ENCODE measurements at places on chromosomes 5 and 9.
A peak's percentile ranks its signal among the peaks of the same experiment; 100 is the strongest.

DNA sequence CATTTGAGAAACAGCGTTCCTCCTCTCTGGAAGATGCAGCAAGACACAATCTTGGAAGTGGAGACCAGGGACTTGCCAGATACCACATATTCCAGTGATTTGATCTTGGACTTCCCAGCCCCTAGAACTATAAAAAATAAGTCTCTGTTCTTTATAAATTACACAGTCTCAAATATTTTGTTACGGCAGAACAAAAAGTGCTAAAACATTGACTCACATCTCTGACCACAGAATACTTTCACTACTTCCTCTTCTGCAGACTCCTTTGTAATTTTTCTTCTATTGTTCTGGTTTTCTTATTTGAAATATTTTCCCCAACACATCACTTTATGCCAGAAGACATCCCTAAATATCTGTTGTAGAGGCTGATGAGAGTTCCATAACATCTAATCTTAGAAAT is 706.1 kb upstream of the CDH18 start:
- H3K4me1 ChIP-seq: no peaks in the 10 kb centered on the region
- no peak overlapping the region for H3K27ac ChIP-seq
- no peak for DNase-seq
- H3K27me3 ChIP-seq: no peaks in the 10 kb centered on the region
- H3K36me3 ChIP-seq: no peaks in the 10 kb centered on the region

DNA sequence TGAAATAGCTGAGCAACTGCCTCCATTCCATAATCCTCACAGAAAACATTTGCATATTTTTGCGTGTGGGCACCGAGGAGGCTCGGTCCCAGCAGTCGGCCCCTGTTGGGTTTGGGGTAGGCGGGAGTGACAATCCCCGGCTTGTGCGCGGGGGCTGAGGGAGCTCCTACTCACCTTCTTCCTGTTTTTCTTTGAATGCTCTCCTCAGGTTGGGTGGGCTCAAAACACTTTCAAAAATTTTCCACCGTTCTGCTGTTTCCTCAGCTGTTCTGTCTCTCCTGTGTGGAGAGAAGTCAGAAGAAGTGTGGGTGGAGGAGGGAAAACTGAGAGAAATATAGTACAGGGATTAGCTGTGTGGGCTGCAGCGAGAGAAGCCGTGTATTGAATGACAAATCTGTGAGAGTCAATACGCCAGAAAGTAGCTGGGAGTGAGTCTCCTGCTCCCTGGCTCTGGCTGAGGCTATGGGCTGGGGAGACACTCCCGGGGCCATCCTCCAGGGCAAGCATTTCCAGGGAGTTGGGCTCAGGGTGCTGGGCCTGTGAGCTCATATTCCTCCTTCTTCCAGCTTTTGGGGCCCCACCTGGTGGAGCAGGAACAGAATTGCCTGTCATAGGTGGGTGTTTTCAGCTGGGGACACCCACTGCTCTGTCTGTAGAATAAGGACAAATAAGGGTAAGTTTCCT is 84.7 kb downstream of the CMYA5 start:
- no peak overlapping the region for H3K27ac ChIP-seq
- no peaks in the 10 kb centered on the region for H3K27me3 ChIP-seq
- no peak overlapping the region for H3K4me3 ChIP-seq
- peak; percentile 43 for DNase-seq
- no peaks in the 10 kb centered on the region for H3K4me1 ChIP-seq

GRCh38 chr5:34053133-34053532 is 10.1 kb upstream of the C1QTNF3 start:
- no peak for DNase-seq
- H3K36me3 ChIP-seq: peaks cover 8% of the 10 kb centered on the region
- no peaks in the 10 kb centered on the region for H3K27me3 ChIP-seq
- H3K4me1 ChIP-seq: no peaks in the 10 kb centered on the region
- H3K27ac ChIP-seq: no peak overlapping the region
- H3K4me3 ChIP-seq: no peak overlapping the region

GRCh38 chr9:134553061-134553891 is 88.3 kb upstream of the COL5A1 start:
- H3K27me3 ChIP-seq: no peaks in the 10 kb centered on the region
- H3K4me1 ChIP-seq: peaks cover 9% of the 10 kb centered on the region
- H3K36me3 ChIP-seq: no peaks in the 10 kb centered on the region

DNA sequence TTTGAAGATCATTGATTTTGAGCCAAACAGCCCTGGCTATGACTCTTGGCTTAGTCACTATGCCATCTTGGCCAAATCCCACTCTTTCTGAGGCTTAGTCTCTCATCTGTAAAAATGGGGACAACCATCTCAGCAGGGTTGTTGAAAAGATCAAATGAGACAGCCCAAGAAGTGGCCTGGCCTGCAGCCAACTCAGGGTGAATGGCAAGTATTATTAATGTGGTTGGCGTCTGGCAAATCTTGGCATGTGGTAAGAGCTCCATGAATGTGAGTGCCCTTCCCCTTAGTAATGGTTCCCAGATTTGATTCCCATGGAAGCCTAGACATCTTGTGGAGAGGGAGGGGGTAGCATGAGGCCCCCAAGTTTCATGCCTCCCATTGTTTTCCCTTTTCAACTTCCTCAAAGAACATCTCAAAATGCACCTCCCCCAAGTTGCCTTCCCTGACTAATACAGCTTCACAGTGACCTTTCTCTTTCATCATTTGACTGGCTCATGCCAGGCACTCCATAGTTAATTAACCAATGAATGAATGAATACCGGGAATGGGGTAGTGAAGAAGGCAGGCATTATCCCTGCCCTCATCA is 11.8 kb upstream of the TGFBI start:
- DNase-seq: no peak
- no peaks in the 10 kb centered on the region for H3K36me3 ChIP-seq
- peak overlapping the region; percentile 4 for H3K27ac ChIP-seq
- H3K4me1 ChIP-seq: peaks cover 14% of the 10 kb centered on the region
- no peak overlapping the region for H3K4me3 ChIP-seq
- H3K27me3 ChIP-seq: no peaks in the 10 kb centered on the region

- no peaks in the 10 kb centered on the region for H3K36me3 ChIP-seq
- H3K4me1 ChIP-seq: peaks cover 100% of the 10 kb centered on the region
- no peaks in the 10 kb centered on the region for H3K27me3 ChIP-seq
- H3K4me3 ChIP-seq: no peak overlapping the region
- no peak for DNase-seq
Measured at GRCh38 chr5:132460846-132461568, 29.6 kb downstream of the IRF1 start.

- no peaks in the 10 kb centered on the region for H3K27me3 ChIP-seq
- H3K27ac ChIP-seq: no peak overlapping the region
- DNase-seq: no peak
- H3K4me1 ChIP-seq: no peaks in the 10 kb centered on the region
Measured at GRCh38 chr5:103243665-103244064, 14.9 kb upstream of the MACIR start.

GRCh38 chr5:178381921-178382695 is 149.5 kb upstream of the PHYKPL start:
- no peak overlapping the region for H3K27ac ChIP-seq
- H3K36me3 ChIP-seq: no peaks in the 10 kb centered on the region
- H3K4me1 ChIP-seq: peaks cover 10% of the 10 kb centered on the region

DNA sequence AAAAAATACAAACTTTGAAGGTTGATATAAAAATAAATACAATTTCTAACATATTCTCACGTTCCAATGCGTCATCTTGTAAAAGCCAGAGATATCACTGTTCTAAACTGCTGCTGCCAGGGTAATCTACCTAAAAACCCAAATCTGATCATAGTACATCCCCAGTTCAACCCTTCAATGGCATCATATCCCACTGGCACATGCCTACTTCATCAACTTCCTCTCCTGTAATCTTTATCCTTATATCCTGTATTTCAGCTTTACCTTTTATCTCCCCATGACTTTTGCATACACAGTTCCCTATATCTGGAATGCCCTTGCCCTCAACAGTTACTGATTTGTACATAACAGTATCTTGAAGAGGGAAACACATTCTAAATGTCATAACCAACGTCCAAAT is 7.5 kb downstream of the DENND1A start:
- H3K4me3 ChIP-seq: no peak overlapping the region
- no peaks in the 10 kb centered on the region for H3K27me3 ChIP-seq
- no peak overlapping the region for H3K27ac ChIP-seq
- no peaks in the 10 kb centered on the region for H3K36me3 ChIP-seq
- no peak for DNase-seq
- peaks cover 40% of the 10 kb centered on the region for H3K4me1 ChIP-seq

GRCh38 chr9:122228568-122229484 is at the start of gene LHX6:
LHX6 (minus strand) TSS chr9:122228957; CDS start chr9:122228740, 217 bp downstream.
- H3K27me3 ChIP-seq: peaks cover 29% of the 10 kb centered on the region
- peaks cover 33% of the 10 kb centered on the region for H3K4me1 ChIP-seq
- DNase-seq: no peak
- H3K36me3 ChIP-seq: no peaks in the 10 kb centered on the region
- H3K27ac ChIP-seq: no peak within 1 kb of the TSS

DNA sequence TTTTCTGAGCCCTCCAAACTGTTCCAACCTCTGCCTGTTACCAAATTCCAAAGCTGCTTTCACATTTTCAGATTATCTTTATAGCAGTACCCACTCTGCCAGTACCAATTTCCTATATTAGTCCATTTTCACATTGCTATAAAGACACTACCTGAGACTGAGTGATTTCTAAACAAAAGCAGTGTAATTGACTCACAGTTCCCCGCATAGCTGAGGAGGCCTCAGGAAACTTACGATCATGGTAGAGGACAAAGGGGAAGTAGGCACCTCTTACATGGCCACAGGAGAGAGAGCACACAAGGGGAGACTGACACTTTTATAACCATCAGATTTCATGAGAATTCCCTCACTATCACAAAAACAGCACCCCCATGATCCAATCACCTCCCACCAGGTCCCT is 105.0 kb downstream of the DTWD2 start:
- DNase-seq: no peak
- no peak overlapping the region for H3K27ac ChIP-seq
- H3K4me3 ChIP-seq: no peak overlapping the region
- no peaks in the 10 kb centered on the region for H3K36me3 ChIP-seq

DNA sequence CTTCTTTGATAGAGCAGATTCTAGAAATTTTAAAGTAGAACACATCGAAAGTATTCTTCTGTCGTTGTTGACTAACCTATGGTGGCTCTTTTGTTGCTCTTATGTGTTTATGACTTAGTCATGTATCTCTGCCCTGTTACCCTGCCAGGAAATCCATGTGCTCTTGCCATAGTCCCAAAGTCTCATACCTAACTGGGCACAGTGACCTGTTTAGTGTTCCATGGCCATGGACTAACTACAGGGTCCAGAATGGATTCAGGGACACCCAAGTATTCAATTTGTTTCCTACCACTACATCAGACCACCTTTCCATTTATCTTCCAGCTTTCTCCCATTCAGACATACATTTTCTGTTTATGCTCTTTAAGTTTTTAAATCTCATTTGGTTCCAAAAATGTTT is 18.0 kb downstream of the SLC44A1 start:
- H3K27ac ChIP-seq: no peak overlapping the region
- peaks cover 23% of the 10 kb centered on the region for H3K4me1 ChIP-seq
- no peaks in the 10 kb centered on the region for H3K36me3 ChIP-seq
- H3K4me3 ChIP-seq: no peak overlapping the region
- no peak for DNase-seq
- H3K27me3 ChIP-seq: no peaks in the 10 kb centered on the region

GRCh38 chr5:122332599-122333555 is 20.8 kb downstream of the SNCAIP start:
- no peak overlapping the region for H3K4me3 ChIP-seq
- H3K27ac ChIP-seq: no peak overlapping the region
- no peaks in the 10 kb centered on the region for H3K27me3 ChIP-seq
- DNase-seq: peak; percentile 16
- H3K36me3 ChIP-seq: no peaks in the 10 kb centered on the region

GRCh38 chr5:132662925-132663770 is 5.2 kb downstream of the IL13 start:
- H3K27ac ChIP-seq: no peak overlapping the region
- no peaks in the 10 kb centered on the region for H3K4me1 ChIP-seq
- H3K4me3 ChIP-seq: no peak overlapping the region

DNA sequence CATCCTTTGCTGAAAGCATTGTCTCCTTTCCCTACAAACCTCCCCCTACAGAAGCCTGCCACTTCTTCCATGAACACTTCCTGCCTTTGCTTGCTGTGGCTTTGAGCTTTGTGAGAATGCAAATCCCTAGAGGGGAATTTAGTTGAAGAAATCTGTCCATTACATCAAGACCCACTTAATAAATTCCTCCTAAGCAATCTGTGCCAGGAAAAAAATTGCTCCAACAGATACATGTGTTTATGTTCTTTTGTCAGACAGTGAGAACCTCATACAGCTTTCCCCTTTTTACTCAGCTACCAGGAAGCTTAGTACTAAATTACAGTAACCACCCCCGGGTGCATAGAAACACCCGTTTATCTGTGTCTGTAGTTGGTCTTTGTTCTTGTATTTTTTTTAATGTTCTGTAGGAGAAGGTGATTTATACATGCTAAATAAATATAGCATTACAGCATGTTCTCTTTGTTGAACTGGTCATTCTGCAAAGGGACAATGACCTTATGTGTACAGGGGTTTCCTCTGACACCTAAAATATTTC is 43.9 kb downstream of the SH3TC2 start:
- H3K4me1 ChIP-seq: peaks cover 16% of the 10 kb centered on the region
- H3K27ac ChIP-seq: no peak overlapping the region
- no peaks in the 10 kb centered on the region for H3K27me3 ChIP-seq
- no peaks in the 10 kb centered on the region for H3K36me3 ChIP-seq
- H3K4me3 ChIP-seq: no peak overlapping the region

DNA sequence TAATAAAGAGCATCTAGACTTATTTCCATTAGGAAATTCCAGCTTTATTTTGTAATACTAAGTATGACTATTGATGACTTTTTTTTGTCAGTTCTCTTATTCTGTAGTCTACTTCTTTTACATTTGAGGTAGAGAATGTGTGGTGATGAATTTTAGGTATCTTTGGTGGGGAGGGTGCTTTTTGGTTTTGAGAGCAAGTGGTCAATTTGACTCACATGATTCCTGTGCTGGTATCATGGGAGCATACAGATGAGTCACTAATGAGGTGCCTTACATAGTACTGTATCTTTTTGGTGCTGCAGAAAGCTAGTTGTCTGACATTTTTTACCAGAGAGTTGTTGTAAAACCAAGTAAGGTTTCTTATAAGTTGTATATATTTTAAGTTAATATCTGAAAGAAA is 35.3 kb downstream of the ERBIN start:
- H3K4me3 ChIP-seq: no peak overlapping the region
- no peak for DNase-seq
- no peaks in the 10 kb centered on the region for H3K27me3 ChIP-seq
- no peak overlapping the region for H3K27ac ChIP-seq
- H3K4me1 ChIP-seq: peaks cover 45% of the 10 kb centered on the region

DNA sequence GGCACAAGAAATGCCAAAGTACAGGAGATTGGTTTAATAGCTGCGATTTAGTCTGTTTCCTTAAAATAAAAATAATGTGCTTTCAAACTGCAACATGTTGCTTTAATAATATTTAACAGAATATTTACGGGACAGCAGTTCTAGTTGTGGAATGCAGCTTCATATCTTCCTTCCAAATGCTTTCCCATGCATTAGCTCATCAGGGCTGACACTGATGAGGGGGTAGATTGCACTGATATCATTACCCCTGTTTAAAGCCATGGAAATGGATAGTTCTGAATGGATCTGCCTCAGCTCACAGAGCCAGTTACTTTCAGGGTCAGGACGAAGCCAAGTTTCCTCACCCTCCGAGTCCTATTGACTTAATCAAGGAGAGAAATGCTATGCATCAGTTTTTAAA is 93.2 kb upstream of the OSMR start:
- peaks cover 5% of the 10 kb centered on the region for H3K4me1 ChIP-seq
- no peaks in the 10 kb centered on the region for H3K27me3 ChIP-seq
- peak; percentile 31 for DNase-seq

- no peak overlapping the region for H3K4me3 ChIP-seq
- H3K27ac ChIP-seq: no peak overlapping the region
- H3K27me3 ChIP-seq: peaks cover 19% of the 10 kb centered on the region
- no peak for DNase-seq
- peaks cover 18% of the 10 kb centered on the region for H3K4me1 ChIP-seq
Measured at GRCh38 chr5:139908749-139909148, 113.1 kb downstream of the PSD2 start.

- peak overlapping the region; percentile 75 for H3K27ac ChIP-seq
- H3K4me1 ChIP-seq: peaks cover 7% of the 10 kb centered on the region
Measured at GRCh38 chr9:107425101-107426025, 64.2 kb downstream of the KLF4 start.

Data from stomach (tissue), 19 donors.